Foreskin fibroblast (primary cell): ENCODE measurements at places on chromosomes 13 and 19.

GRCh38 chr19:49741210-49741844 lies 21.8 kb downstream of the TSKS start:
- DNase-seq: no peak

GRCh38 chr19:18496980-18497256 lies 25.0 kb downstream of the ELL start:
- no peak for DNase-seq

- DNase-seq: no peak
Measured at GRCh38 chr13:68645814-68646213, 1415.7 kb upstream of the PCDH9 start.

GRCh38 chr19:31908496-31909225 lies 436.7 kb upstream of the ZNF507 start:
- DNase-seq: no peak

DNA sequence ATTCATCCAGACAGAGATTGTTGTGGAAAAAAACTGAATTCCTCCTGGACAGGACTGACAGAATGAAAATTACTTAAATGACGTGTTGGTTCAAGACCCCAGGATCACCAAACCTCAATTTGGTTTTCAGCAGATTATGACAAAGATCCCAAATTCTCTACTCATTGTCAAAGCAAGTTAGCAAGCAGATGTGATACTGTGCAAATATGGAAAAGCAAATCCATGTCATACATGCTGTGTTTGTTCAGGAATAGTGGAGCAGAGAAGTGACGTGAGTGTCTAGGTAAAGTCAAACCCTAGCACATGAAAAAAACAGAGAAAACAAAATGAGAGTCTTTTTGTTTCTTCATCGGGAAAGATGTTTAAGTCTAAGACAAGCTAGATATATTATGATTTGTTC lies 169.2 kb upstream of the NBEA start:
- DNase-seq: no peak

DNA sequence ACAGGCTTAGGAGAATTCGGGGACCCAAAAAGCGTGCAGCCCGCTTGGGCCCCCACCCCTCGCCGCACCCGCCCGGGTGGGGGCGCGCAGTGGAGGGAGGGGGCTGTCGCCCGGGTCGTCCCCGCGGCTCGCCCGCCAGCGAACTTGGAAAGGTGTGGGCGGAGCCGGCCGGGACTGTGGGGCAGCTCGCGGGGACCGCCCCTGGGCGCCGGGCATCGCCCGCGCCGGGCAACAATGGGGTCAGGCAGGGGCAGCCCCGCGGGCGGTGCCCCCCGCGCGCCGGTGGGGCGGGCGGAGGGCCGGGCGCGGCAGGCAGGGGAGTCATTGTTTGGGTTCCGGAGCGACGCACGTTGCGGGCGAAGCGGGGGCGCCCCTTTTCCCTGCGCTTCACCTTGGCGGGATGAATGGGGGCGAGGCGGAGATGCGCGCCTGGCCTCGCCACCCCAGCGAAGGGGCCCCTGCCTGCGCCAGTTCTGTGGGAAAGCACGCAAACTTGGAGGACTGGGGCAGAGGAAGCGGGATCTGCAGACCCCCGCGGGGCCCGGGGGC lies 647 bp upstream of the KLF12 start:
- peak; percentile 73 for DNase-seq

GRCh38 chr13:27920677-27921420 lies 1.0 kb downstream of the PDX1 start:
- DNase-seq: peak; percentile 49

- DNase-seq: no peak
Measured at GRCh38 chr13:75530549-75530961, 7.1 kb downstream of the COMMD6 start.

DNA sequence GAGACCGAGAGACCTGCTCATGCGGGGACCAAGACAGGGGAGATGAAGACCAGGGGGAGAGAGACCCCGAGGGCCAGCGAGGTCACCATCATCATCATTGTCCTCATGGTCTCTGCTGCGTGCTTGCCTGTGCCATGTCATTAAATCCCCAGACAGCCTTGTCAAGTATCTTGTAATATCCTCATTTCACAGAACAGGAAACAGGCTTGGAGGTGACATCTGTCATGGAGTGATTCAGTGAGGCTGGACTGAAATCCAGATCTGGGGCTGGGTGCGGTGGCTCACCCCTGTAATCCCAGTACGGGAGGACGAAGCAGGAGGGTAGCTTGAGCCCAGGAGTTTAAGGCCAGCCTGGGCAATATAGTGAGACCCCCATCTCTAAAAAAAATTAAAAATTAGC lies 5.9 kb upstream of the NANOS2 start:
- no peak for DNase-seq

GRCh38 chr19:30091456-30091855 lies 149.4 kb downstream of the URI1 start:
- DNase-seq: no peak

DNA sequence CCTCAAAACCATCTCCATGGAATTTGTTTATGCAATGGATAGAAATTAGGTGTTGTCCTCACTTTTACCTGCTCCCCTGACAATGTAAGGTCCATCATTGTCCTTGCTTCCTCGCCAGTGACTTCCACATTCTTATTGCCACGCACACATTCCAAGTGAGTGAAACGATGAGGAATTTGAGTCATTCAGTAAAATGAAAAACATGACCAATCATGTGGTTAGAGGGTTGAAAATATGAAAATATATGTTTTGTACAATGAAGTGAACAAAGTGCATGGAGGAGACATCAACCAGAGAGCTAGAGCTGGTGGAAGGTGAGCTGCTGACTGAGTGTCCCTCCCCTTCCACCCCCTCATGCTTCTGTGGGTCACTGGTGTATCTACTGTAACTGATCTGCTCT lies 91.7 kb downstream of the ATP8A2 start:
- DNase-seq: peak; percentile 67

GRCh38 chr13:100584896-100585295 lies 3.7 kb downstream of the GGACT start:
- no peak for DNase-seq

GRCh38 chr19:48858984-48859710 lies 9.3 kb downstream of the PLEKHA4 start:
- DNase-seq: no peak

DNA sequence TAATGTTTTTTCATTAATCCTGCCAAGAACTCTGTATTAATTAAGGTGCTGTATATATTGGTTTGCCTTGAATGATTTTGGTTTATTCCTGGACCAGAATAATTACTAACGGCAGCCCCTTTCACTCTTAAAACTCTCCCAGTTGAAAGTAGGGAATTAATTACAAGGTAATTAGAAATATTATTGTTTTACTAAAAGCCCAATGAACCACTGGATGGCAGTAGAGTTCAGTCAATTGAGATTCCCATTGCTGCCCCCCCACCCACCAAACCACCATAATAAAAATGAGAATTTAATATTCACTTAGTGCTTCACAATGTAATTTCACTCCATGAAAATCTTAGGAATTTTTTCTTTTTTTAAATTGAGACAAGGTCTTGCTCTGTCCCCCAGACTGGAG lies 13.7 kb downstream of the WBP4 start:
- DNase-seq: no peak

DNA sequence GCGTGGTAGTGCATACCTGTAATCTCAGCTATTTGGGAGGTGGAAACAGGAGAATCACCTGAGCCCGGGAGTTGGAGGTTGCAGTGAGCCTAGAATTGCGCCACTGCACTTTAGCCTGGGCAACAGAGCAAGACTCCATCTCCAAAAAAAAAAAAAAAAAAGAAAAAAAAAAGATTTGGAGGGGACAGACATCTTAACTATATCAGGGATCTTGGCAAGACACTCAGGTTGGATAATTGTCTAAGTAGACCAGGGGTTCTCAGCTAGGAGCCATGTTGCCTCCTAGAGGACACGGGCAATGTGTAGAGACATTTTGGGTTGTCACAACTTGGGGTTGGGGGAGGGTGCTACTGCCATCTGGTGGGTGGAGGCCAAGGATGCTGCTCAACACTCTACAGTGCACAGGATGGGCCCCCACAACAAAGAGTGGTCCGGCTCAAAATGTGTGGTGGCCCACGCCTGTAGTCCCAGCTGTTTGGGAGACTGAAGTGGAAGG lies 1.9 kb upstream of the ZNF580 start:
- DNase-seq: no peak

- DNase-seq: no peak
Measured at GRCh38 chr19:51337861-51338562, 3.9 kb downstream of the VSIG10L start.

DNA sequence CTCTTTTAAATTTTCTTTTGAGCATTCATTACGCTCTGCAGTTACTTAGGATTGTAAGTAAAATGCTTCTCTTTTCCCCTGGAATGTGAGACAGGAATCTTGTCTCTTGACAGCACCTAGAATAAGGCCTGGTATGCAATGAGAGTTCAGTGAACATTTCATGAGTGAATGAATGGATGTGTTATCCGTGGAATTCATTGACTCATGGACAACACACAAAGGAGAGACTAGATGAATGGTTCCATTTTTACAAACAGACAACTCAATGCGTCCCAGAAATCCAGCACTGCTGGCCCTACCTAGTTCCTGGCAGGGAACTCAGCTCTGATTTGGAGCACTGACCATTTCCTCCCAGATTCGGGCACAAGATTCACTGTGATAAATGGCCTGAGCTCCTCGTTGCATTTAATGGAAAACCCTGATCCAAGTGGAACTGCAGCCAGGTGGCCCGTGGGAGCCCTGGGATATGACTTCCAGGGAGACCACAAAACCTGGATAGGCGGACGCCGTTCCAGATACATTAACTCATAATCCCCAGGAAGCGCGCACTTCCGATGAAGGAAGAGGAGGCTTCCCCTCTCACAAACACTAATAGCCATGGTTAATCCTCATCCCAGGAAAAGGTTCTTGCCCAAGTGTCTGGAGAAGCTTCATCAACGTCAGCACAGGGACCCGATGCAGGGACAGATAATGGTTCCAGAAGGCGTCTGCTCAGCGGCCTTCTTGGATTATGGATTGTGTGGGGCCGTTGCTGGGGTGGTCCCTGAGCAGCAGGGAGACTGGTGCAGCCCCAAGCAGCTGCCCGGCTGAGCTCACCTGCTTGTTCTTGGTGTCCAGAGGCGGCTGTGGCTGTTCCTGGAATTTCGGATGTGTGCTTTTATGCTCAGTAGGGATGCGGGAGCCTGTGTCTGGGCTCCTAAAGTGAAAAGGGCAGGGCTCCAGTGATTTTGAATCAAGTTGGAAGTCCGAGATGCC lies 211.1 kb upstream of the TSHZ3 start:
- DNase-seq: no peak

- DNase-seq: no peak
Measured at GRCh38 chr19:47819858-47820257, 1.9 kb upstream of the CRX start.

DNA sequence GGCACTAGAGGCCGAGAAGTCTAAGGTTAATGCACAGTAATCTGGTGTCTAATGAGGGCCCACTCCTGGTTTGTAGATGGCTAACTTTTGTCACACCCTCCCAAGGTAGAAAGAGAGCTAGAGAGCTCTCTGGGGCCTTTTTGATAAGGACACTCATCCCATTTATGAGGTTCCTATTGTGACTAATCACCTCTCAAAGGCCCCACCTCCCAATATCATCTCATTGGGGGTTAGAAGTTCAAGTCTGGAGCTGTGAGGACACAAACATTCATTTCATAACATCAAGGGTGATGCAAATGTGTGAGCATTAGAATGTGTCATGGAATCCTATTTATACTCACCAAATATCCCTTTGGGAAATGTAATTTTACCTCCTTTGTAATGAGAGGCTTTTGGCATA lies 79.2 kb upstream of the SLC10A2 start:
- no peak for DNase-seq

DNA sequence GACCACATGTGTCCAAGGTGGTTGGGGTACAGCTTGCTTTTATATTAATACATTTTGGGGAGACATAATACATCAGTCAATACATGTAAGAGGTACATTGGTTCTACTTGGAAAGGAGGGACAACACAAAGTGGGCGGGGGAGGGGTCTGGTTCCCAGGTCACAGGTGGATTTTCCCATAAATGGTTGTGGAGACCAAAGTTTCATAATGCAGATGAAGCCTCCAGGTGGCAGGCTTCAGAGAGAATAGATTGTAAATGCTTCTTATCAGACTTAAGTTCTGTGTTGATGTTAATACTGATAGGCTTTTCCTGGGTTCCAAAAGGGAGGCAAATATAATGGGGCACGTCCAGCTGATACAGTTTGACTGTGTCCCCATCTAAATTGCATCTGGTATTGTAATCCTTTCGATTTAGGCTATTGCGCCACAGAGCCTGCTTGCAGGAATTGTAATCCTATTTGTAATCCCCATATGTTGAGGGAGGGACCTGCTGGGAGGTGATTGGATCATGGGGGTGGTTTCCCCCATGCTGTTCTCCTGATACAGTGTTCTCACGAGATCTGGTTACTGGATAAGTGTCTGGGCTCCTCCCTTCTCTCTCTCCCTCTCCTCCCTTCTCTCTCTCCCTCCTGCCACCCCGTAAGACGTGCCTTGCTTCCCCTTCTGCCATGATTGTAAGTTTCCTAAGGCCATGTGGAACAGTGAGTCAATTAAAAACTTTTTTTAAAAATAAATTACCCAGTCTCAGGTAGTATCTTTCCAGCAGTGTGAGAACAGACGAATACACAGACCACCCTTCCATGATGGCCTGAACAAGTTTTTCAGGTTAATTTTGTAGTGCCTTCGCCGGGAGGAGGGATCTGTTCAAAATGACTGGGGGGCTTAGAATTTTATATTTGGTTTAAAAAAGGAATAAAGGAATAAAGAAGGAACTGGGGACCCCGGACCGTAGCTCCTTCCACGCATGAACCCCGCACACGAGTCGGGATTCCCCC lies 44.9 kb downstream of the ZNF823 start:
- peak; percentile 92 for DNase-seq

GRCh38 chr13:40292108-40292507 lies 374.3 kb downstream of the FOXO1 start:
- no peak for DNase-seq

GRCh38 chr13:55359067-55359466 lies 1781.7 kb upstream of the PRR20A start:
- DNase-seq: no peak

DNA sequence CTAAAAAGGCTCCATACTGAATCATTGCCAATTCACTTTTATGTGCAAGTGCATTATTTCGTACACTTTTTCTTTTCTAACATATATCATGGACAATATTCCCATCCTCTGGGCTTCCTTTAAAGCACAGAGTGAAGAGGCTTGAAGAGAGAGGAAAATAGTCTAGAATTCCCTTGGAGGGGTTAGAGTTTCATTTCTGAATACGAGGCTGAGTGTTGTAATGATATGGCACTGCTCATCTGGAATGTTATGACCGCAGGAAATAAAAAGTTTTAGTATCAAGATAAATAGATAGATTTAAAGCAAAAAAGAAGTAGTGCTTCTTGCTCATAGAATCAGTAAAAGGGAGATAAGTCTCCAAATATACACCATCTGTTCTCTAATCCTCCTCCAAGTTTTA lies 412.3 kb upstream of the SLITRK1 start:
- DNase-seq: peak; percentile 0
